ENCODE measurements at places on chromosomes 5 and 9. TPM values are rescaled to one million over a fixed set of nuclear protein-coding genes. Genes with fewer than 3 reads are reported as not detected.

DNA sequence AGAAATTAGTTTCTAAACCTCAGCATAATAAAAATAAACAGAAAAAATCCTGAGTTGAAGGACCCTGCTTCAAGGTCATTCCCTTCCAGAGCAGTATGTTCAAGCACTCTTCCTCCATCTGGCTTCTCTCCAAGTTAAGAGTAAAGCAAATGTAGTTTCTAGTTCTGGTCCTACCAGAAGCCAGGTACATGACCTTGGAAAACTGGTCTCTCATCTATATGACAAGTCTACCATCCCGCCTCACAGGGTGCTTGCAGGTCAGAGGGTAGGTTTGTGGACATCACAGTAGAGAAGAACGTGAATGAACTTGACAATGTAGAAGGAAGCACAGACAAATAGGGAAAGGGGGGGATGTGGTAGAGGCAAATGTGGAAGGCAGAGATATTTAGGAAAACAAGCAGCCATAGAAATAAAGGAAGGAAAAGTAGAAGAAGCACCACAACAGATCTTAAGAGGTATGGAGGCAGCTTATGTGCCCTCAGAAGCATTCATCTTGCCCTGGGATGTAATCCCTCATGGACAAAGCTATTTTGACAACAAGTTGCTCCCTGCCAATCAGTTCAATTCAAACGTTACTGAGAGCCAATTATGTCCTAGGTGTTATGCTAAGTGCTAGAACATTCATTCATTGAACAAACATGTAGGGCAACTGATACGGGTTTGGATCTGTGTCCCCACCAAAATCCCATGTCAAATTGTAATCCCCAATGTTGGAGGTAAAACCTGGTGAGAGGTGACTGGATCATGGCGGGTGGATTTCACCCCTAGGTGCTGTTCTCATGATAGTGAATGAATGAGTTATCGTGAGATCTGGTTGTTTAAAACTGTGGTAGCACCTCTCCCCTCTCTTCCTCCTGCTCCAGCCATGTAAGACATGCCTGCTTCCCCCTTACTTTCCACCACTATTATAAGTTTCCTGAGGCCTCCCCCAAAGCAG is 23.7 kb upstream of the CTNNAL1 start:
- H3K4me3 ChIP-seq: no peak overlapping the region

GRCh38 chr5:176577312-176578176 is 28.4 kb downstream of the CDHR2 start:
- H3K36me3 ChIP-seq: no peaks in the 10 kb centered on the region
- no peak for DNase-seq
- no peak overlapping the region for H3K4me3 ChIP-seq

DNA sequence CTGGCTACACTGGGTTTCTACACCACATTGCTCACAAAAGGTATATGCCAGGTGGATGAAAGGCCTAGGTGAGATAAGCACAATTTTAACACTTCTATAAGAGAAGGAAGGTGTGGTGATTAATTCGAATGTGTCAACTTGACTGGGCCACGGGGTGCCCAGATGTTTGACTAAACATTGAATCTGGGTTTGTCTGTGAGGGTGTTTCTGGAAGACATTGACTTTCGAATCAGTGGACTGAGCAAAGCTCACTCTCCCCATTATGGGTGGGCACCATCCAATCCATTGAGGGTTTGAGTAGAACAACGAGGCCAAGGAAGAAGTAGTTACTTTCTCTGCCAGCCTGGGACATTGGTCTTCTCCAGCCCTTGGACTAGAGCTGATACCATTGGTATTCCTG is 78.2 kb upstream of the COL5A1 start:
- H3K27ac ChIP-seq: no peak overlapping the region
- H3K4me1 ChIP-seq: no peaks in the 10 kb centered on the region
- DNase-seq: no peak
- no peaks in the 10 kb centered on the region for H3K36me3 ChIP-seq

Gene WDR38
- total RNA-seq: not detected

- DNase-seq: no peak
- no peaks in the 10 kb centered on the region for H3K36me3 ChIP-seq
- no peak overlapping the region for H3K4me3 ChIP-seq
- H3K27ac ChIP-seq: no peak overlapping the region
- no peaks in the 10 kb centered on the region for H3K4me1 ChIP-seq
Measured at GRCh38 chr9:99011161-99011709, 67.5 kb downstream of the COL15A1 start.

DNA sequence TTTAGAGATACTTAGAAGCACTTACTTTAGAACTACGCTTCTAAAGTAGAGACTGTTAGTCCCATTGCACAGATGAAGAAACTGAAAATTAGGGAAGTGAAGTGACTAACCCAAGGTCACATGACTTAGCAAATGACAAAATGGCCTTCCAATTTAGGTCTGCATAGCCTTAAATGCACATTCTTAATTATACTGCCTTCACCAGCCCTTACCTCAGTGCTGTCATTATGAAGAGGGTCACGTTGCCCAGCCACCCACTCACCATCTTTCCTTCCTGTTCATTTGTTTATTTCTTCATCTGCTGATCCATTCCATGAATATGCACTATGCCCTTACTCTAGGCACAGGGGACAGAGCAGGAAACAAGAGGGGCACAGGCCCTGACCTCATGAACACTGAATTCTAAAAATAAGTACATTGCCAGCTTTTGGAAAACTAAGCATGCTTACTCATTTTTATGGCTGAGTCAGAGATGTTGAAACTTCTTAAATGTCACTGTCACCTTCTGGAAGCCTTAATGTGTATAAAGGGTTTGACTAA is 8.6 kb downstream of the HAVCR2 start:
- H3K27ac ChIP-seq: no peak overlapping the region
- H3K27me3 ChIP-seq: no peaks in the 10 kb centered on the region
- DNase-seq: no peak
- no peaks in the 10 kb centered on the region for H3K36me3 ChIP-seq
- no peaks in the 10 kb centered on the region for H3K4me1 ChIP-seq

- no peaks in the 10 kb centered on the region for H3K4me1 ChIP-seq
- H3K27ac ChIP-seq: no peak overlapping the region
- no peak overlapping the region for H3K4me3 ChIP-seq
- no peaks in the 10 kb centered on the region for H3K27me3 ChIP-seq
- DNase-seq: no peak
Measured at GRCh38 chr5:2921176-2921575, 169.7 kb upstream of the IRX2 start.

DNA sequence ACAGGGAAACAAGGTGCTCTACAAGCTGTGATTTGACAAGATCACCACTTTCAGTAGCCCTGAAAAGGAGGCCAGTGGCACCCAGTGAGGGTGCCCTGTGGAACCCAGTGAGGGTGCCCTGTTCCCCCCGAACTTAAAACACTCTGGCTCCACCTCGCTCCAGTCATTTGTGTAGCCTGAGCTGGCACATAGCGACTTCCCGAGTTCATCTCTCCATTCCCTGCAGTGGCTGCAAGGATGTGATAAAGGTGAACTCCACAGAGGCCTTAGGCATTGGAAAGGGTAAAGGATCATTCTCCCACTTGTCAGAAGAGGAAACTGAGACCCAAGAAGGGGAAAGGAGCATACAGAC is 21.9 kb upstream of the ANXA6 start:
- H3K4me3 ChIP-seq: no peak overlapping the region
- H3K36me3 ChIP-seq: peaks cover 13% of the 10 kb centered on the region
- no peaks in the 10 kb centered on the region for H3K4me1 ChIP-seq
- DNase-seq: no peak
- no peaks in the 10 kb centered on the region for H3K27me3 ChIP-seq

- H3K4me1 ChIP-seq: no peaks in the 10 kb centered on the region
- H3K27ac ChIP-seq: no peak overlapping the region
- H3K27me3 ChIP-seq: no peaks in the 10 kb centered on the region
- no peak overlapping the region for H3K4me3 ChIP-seq
Measured at GRCh38 chr9:108069991-108070390, 580.4 kb upstream of the KLF4 start.

DNA sequence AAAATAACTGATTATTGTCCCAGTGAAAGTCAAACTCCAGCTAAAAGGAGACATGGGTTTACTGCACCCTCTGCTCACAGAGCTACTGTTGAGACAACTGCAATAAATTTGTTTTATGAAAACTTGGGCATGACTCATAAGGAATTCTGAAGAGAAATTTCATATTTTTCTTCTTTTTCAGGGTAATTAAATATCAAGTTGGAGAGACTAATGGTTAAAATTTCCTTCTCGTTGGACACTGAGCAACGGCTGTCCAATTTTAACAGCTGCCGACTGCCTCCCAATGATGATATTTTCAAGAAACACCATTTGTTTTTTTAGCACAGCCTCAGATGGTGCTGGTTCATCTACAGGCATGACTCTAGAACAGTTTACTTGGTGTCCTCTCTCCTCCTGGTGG is 259.2 kb upstream of the RGMB start:
- no peaks in the 10 kb centered on the region for H3K36me3 ChIP-seq
- H3K4me3 ChIP-seq: no peak overlapping the region
- no peaks in the 10 kb centered on the region for H3K27me3 ChIP-seq
- H3K4me1 ChIP-seq: peaks cover 2% of the 10 kb centered on the region
- no peak for DNase-seq
- H3K27ac ChIP-seq: no peak overlapping the region

GRCh38 chr9:77592476-77592875 is 55.6 kb downstream of the GNA14 start:
- H3K27me3 ChIP-seq: no peaks in the 10 kb centered on the region
- H3K27ac ChIP-seq: no peak overlapping the region
- H3K4me3 ChIP-seq: no peak overlapping the region
- no peaks in the 10 kb centered on the region for H3K36me3 ChIP-seq
- peaks cover 6% of the 10 kb centered on the region for H3K4me1 ChIP-seq
- DNase-seq: no peak

DNA sequence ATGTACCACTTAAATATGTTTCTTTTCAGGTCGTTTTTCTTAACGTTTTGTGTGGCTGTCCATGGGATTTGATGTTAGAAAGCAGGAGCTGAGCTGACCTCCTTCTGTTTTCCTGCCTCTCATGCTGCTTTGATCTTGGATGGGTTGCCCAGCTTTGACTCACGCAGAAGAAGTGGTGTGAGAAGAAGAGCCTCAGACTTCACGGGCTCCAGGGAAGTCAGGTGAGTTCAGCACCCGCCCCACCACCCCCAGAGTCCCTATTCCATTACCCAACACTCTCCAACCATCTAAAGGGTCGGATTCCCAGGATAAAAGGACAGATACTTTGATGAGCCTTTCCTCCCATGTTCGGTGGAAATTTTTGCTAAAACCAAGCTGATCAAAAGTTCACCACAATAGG is 373.4 kb downstream of the IRX2 start:
- no peaks in the 10 kb centered on the region for H3K4me1 ChIP-seq
- no peak overlapping the region for H3K27ac ChIP-seq
- H3K4me3 ChIP-seq: no peak overlapping the region
- DNase-seq: no peak

Gene SOX30
- total RNA-seq: 0.20 TPM

GRCh38 chr5:93062548-93062947 is 518.5 kb downstream of the NR2F1-AS1 start:
- H3K36me3 ChIP-seq: no peaks in the 10 kb centered on the region
- DNase-seq: no peak
- peaks cover 5% of the 10 kb centered on the region for H3K4me1 ChIP-seq
- H3K27ac ChIP-seq: no peak overlapping the region
- no peaks in the 10 kb centered on the region for H3K27me3 ChIP-seq

- DNase-seq: no peak
- H3K27ac ChIP-seq: no peak overlapping the region
- no peak overlapping the region for H3K4me3 ChIP-seq
Measured at GRCh38 chr9:16030528-16031185, 477.8 kb downstream of the CCDC171 start.

Gene NPDC1
- total RNA-seq: 237 TPM

DNA sequence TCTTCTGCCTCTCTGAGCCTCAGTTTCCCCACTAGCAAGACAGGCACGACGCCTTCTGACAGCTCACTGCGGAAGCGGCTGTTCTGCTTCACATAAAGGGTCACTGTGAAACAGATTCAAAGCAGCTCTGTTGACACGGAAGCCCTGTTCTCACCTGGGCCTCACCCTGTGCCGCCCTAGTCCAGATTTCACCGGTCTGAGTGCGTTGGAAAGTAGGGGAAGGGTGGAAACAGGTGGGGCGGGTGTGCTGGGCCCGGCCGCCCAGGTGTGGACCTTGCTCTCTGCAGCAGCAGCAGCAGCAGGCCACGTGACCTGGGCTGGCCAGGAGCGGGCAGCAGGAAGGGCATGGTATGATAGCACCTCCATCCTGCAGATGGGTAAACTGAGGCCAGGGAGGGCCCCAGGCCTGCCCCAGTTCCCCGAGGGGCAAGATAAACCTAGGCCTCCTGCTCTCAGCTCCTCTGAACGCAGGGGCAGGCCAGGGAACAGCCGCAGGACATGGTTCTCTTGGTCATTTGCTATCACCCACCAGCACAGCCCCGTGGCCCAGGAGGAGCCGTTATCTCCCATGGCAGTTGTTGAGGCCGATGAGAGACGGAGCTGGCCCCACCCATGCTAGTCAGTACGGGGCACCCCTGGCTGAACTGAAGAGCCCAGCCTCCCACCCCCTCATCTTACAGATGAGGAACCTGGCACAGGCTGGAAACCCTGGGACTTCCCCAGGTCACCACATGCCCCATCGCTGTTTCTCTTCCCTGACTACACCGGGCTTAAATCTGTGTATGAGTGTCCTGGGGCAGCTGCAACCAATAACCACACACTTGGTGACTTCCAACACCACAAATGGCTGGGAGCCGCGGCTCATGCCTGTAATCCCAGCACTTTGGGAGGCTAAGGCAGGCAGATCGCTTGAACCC is 12.1 kb downstream of the PTGES2 start:
- H3K36me3 ChIP-seq: peaks cover 43% of the 10 kb centered on the region
- peak overlapping the region; percentile 79 for H3K27ac ChIP-seq
- H3K4me1 ChIP-seq: peaks cover 11% of the 10 kb centered on the region
- H3K4me3 ChIP-seq: no peak overlapping the region
- no peak for DNase-seq

GRCh38 chr5:149757956-149758355 is 27.8 kb downstream of the PPARGC1B start:
- no peak for DNase-seq
- no peaks in the 10 kb centered on the region for H3K27me3 ChIP-seq
- H3K4me3 ChIP-seq: no peak overlapping the region
- no peaks in the 10 kb centered on the region for H3K36me3 ChIP-seq
- no peak overlapping the region for H3K27ac ChIP-seq

Gene BHMT
- total RNA-seq: 5.9 TPM

DNA sequence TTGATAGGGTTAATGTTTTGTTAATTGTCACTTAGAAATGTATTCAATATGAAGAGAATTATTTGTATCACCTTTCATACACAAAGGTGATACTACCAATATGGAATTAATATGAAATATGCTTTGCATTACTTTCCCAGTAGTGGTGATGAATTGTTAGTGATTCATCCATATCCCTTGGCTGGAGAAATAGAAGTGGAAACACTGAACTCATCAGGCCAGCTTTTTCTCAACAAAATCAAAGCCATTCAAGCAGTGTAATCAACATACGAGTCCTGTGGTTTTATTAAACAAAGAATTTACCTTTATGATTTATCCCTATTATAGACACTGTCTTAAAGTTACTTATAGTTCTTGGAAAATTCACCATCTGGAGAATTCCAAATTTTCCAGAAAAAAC is 264.0 kb upstream of the MEF2C start:
- H3K4me3 ChIP-seq: no peak overlapping the region
- H3K4me1 ChIP-seq: no peaks in the 10 kb centered on the region
- no peaks in the 10 kb centered on the region for H3K27me3 ChIP-seq
- DNase-seq: no peak

- no peaks in the 10 kb centered on the region for H3K4me1 ChIP-seq
- H3K27me3 ChIP-seq: no peaks in the 10 kb centered on the region
- no peak for DNase-seq
- H3K4me3 ChIP-seq: no peak overlapping the region
- H3K36me3 ChIP-seq: no peaks in the 10 kb centered on the region
Measured at GRCh38 chr5:83376461-83376860, 95.1 kb upstream of the VCAN start.

Gene LVRN
- total RNA-seq: 4.2 TPM

Gene PTPRD
- 1.7 TPM for total RNA-seq

All from tibial nerve (tissue), 4 donors.